Smooth muscle cell of the brain vasculature (primary cell): ENCODE measurements at places on chromosomes 7 and 10.
A peak's percentile ranks its signal among the peaks of the same experiment; 100 is the strongest.

DNA sequence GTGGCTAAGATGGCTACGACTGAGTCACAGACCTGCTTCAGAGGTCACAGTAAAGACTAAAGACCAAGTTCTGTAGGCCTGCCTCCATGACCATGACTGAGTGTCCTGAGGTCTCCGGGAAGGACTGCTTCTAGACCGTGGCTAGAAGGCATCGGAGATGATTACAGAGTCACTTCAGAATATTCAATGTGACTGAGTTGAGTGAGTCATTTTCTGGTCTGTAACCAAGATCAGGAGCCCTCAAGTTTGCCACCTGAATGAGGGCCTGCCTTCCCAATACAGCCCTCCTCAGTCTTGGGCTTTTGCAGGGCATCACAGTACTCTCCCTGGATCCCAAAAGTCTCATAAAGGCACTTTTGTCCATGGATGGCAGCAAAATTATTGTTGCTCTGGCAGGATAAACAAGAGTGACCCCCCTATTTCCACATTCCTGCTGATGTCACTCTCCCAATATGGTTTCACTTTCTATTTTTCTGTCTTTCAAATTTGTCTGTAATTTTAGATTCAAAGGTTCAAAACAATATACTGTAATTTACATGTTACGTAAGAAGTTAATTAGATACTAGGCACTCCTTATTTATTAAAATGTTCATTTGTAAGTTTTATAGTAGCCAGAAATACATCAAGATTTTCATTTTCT is 47.7 kb upstream of the ZNF92 start:
- DNase-seq, result no peak

DNA sequence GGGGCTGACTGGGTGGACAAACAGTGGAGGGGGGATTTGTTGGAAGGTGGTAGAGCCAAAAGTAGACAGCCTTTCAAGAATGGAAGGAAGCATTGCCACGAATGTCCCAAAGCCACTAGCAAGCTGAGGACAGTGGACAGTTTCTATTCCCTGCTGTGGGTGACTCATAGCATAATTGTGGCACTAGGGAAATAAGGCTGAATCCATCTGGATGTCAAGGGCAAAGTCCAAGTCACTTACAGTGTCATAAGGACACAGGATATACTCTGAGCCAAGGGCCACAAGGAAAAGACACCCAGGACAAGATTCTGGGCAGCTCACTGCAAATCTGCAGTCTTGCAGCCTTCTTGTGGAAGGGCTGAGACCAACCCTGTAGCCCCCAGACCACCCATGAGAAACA is 79.7 kb downstream of the FRMPD2 start:
- DNase-seq, result no peak

DNA sequence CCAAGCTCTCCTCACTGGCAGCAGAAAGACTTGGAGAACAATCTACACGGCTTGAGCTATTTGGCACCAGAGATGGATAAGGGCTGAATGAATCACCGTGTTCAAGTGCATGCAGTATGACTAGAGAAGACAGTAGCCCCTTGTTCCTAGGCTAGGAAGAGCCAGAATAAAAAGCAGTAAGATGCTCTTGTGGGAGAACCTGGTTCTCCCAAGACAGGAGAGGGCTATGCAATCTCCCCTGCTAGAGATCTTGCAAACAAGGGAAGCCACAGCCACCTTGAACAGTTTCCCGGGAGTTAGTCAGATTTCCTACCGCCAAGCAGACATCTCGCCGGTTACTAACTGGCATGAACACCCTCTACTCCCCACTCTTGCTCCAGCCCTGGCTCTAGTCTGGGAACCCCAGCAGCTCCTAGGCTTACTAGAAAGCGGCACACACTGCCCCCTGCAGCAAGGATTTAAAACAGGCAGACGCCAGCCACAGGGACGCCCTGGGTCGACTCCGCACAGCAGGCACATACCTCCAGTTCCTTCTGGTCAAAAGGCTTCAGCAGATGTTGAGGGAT is 107.3 kb downstream of the SMURF1 start:
- peak; percentile 52 for DNase-seq

GRCh38 chr7:157461573-157462418 is 125.0 kb downstream of the DNAJB6 start:
- DNase-seq, result no peak
